ENCODE measurements at places on chromosomes 5 and 9. TPM values are rescaled to one million over a fixed set of nuclear protein-coding genes. Genes with fewer than 3 reads are reported as not detected.

FOXD1 gene
- 18.3 TPM for total RNA-seq

MAMDC2 gene
- total RNA-seq, result 2.2 TPM

TXNDC8 gene
- not detected for total RNA-seq

NXNL2 gene
- total RNA-seq, result 1.5 TPM

HBEGF gene
- 2.4 TPM for total RNA-seq

FAM200C gene
- 2.7 TPM for total RNA-seq

TDRD7 gene
- total RNA-seq, result 2.2 TPM

MEGF10 gene
- total RNA-seq, result not detected

CENPH gene
- 44.7 TPM for total RNA-seq

ANKRD18B gene
- total RNA-seq, result 0.17 TPM

TCF7 gene
- 2.7 TPM for total RNA-seq

RASGEF1C gene
- not detected for total RNA-seq
